ENCODE measurements at places on chromosomes 4 and X.

DNA sequence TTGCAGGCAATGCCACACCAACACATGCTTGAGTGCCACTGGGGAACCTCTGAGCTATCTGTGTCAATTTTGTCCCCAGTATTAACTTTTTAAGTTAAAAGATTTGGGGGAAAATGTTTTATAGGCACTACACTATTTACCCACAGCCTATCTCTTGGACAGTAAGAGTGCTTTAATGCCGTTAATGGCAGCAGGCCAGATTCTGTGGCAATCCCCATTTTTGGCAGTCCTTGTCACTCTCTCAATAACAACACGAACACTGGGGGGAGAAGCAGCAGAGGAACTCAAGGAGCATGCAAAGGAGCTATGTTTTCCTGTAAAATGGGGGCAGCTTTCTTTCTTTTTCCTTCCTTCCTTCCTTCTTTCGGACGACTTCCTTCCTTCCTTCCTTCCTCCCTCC is 168.6 kb downstream of the NSUN7 start:
- peak; percentile 18 for DNase-seq

GRCh38 chr4:45324455-45325417 is 598.4 kb upstream of the GNPDA2 start:
- DNase-seq = no peak

GRCh38 chr4:54234497-54235205 is 5.6 kb downstream of the PDGFRA start:
- no peak for DNase-seq

DNA sequence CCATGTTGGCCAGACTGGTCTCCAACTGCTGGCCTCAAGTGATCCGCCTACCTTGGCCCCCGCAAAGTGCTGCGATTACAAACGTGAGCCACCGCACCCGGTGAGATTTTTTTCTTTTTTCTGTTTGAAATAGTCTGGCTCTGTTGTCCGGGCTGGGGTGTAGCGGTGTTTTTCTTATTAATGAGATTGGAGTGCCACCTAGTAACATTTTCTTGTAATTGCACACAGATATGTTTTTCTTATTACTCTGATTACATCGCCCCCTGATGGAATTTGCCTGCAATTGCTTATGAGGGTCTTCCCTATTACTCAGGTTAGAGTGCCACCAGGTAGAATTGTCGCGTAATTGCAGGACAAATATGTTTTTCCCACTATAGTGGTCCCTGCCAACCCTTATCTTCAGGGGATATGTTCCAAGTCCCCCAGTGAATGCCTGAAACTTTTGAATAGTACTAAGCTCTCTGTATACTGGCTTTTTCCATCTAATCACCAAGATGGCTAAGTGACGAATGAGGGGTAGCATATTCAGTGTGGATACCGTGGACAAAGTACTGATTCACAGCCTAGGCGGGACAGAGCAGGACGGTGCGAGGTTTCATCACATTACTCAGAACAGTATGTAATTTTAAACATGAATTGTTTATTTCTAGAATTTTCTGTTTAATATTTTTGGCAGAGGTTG is 8.6 kb upstream of the PDHA1 start:
- DNase-seq = no peak

DNA sequence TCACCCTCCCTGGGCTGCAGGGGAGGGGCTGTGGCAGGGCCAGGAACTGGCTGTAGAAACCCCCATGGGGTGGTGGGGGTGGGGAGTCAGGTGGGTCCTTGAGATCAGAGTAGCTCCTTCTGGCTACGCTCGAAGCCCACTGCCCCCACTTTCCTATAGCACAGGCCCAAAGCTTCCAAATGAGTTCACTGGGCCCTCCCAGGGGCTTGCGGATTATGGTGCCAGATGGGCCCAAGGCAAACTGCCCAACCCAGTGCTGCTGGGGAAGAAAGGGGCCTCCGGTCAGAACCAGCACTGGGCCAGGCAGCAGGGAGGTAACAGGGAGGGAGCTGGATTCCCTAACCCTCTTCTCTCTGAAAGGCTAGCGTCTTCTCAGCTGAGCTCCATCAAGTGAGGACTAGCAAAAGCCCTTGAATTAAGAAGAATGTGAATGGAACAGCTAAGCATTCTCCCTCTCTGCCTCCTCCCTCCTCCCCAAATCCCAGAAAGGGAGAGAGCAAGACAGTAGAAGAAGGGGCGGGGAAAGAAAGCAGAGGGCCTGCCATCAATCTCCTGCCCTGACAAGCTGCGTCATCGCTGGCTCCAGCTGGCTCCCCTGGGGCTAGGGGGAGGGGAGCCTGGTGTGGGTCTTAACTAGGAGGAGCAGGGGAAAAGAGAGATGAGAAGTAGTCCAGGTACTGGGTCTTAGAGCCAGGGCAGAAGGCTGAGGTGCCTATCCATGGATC is 34.7 kb downstream of the FRMPD3 start:
- no peak for DNase-seq

DNA sequence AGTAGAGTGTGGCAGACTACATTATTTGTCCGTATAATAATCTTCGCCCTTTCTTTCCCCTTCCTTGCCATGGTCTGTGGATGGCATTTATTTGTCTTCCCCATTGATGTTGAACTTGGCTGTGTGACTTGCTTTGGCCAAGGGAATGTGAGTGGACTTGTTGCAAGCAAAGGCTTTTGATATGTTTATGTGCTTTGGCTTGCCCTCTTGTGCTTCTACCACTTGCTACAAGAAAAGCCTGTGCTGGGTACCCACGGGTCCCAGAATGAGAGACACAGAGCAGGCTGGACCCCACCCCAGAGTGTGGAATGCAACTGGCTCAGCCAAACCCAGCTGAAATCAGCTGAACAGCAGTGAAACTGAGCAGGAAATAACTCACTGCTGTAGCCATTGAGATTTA is 63.0 kb downstream of the FAM184B start:
- no peak for DNase-seq

DNA sequence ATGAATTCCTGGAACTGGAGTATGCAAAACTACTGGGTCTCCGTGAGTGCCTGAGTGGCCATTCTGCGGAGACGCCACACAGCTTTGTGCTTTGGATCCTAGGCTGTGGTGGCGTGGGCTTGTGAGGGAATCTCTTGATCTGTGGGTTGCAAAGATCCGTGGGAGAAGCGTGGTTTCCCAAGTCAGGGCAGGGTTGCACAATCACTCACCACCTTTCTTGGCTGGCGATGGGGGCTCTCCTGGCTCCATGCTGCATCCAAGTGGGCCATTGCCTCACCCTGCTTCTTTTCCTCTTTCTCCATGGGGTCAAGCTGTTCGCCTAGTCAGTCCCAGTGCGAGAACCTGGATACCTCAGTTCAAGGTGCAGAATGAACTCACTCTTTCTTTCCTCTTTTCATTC is 62.5 kb downstream of the SLAIN2 start:
- DNase-seq = no peak

DNA sequence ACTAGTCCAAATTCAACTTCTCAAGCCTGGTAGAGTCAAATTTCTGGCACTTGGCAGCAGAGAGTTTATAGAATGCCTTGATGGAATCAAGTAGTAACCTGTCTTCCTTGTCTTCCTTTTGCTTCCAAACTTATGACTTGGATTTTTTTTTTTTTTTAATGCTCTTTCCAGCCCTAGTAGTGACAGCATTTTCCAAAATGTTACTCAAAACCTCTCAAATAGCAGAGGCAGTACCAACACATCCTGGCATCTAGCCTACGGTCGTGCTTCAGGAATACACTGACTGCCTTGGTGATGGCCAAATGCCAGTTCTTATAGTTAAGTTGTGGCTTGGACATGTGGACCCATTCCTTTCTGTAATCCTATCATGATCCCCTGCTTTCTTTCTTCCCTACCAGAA is 46.0 kb downstream of the GALNT7 start:
- DNase-seq = no peak

- no peak for DNase-seq
These were observed 26.7 kb downstream of the MANBA start for GRCh38 chr4:102734116-102734515.

Data from substantia nigra (tissue), 51 donors.